RPMI7951 (cell line): ENCODE measurements at places on chromosomes 2 and 18. TPM values are rescaled to one million over a fixed set of nuclear protein-coding genes. Genes with fewer than 3 reads are reported as not detected.

GRCh38 chr18:32763293-32763692 is 9.5 kb downstream of the KLHL14 start:
- DNase-seq, result no peak

DNA sequence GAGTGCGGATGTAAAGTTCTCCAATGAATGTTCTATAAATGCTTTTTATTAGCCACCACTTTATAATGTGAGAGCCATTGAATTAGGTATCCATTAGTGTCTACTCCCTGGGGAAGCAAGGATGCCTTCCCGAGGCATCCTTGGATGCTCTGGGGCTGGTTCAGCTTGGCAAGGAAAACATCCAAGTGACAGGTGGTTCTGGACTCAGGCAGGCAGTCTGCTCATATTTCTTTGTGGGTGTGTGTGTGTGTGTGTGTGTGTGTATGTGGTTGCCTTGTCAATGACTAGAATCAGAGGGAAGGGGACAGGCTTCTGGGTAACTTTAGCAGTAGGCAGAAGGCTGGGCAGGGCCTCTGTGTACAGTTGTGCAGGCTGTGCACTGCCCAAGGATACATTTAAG is 149.2 kb downstream of the TSN start:
- DNase-seq, result peak; percentile 37

DNA sequence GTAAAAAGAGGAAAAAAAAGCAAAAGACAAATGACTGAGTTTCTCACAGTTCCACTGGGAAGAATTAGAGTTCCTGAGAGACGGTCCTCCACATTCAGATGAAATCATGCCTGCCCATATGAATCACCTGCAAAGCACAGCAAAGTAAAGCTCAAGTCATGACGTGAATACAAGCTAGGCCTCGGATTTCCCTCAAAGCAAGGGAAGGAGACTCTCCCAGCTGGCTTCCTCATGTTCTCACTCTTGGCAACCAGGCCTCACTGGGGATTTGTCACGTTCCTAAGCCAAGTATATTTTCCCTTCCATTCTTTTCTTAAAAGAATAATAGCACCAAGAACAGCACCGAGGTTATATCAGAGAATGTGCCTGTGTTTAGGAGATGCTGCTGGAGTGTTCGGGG is 47.0 kb downstream of the CYP27C1 start:
- DNase-seq, result peak; percentile 46

Gene UGT1A3
- total RNA-seq, result not detected in 2 replicates

DNA sequence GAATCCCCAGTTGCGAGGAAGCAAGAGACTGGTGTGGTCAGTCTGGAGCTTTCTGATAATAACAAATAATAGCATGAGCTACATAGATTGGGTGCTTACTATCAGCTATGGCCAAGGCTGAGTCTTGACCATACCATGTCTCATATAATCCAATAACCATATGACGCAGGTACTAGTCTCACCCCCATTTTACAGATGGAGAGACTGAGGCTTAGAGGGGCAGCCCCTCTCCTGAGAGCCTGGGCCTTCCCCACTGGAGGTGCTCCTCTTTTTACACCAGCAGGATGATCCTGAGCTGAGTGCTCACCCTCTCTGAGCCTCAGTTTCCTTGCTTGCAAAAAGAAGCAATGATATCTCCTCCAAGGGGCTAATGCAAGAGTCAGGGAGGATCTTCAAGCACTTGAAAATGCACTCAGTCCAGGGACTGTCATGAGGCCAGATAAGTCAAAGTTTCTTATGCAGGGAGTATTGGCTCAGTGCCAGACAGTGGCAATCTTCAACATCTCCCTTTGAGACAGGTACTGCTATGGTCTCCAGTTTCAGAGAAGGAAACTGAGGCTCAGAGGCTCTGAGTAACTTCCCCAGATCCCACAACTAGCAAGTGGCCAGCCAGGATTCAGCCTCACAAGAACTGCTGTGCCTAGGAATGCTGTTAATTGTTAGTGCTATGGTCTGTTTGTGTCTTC is 149.7 kb downstream of the TFCP2L1 start:
- DNase-seq, result no peak

Gene EVA1A
- 68.7 and 95.4 TPM in 2 replicates for total RNA-seq

- DNase-seq, result no peak
Measured at GRCh38 chr2:164934401-164935117, 20.8 kb downstream of the SLC38A11 start.

DNA sequence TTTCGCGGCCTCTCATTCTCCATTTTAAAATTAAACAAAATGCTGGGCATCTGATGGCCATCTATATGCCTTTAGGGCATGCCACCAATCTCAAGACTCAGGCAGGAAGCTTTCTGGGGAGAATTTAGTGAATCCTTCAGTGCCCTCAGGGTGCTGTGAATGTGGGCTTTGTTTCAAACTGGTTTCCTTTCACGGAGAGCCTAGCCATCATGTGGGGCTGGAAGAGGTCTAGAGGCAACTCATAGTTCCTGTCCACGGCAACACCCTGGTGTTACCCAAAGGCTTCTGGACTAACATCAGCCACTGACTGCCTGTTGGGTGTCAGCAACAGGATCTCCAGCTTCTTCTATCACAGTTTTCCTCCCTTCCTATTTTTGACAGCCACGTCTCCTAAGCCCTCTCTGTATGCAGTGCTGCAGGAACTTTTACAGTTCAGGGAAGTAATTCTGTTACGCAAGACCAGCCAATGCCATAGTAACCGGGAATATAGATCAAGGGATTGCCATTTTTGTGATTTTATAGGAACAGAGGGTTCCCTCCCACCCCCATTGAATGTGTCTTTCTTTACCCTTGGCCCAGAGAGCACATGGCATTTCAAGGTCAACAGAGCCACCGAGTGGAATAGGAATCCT is 7.9 kb upstream of the WDR33 start:
- peak; percentile 9 for DNase-seq

Gene GYPC
- total RNA-seq, result 185 and 192 TPM in 2 replicates

- no peak for DNase-seq
Measured at GRCh38 chr2:218289639-218290315, 2.5 kb downstream of the TMBIM1 start.

Gene LOXHD1
- total RNA-seq, result not detected in 2 replicates

DNA sequence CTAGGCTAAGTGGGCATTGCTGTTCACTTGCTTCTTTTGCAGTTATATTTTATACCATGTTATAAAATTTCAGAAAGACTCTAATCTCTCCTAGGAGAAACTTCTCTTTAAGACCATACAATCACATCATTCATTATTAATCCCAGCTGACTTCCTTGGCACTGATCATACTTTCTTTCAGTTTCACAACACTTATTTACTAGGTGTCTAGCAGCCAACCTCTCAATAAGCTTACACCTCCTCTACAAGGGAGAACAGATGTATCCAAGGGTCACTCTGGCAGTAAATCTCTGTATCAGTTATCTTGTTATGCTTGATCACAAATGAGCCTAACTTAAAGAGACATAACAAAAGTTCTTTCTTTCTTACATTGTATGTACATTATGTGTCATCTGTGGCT is 69.8 kb upstream of the EPB41L5 start:
- DNase-seq, result no peak

DNA sequence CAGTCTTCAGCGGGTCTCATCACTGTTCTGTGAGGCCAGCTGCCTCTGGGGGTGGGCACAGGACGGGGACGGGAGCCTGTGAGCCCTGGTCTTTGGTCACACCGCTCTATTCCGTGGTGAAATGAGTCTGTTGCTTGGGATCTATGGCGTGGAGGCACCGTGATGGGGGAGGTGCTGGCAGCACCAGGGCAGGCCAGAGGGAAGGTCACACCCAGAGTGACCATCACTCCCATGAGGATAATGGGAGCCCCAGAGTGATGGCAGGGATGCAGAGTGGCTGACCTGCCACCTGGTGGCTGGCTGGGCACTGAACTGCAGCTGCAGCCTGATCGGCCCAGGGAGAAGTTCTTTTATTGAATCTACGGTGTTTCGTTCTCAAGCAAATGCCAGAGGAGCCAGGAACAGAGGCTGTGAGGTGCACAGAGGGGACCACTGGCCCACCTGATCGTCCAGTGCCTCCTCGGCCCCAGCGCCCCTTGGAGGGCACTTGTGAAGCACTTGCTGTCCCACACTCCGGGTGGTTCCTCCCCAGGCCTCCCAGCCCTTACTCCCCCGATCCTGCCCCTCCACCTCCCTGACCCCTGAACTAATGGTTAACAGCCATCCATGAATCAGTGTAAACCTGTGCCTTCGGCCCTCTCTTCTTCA is 17.9 kb downstream of the KCNIP3 start:
- DNase-seq, result peak; percentile 83

- DNase-seq, result no peak
Measured at GRCh38 chr2:40085786-40086185, 306.7 kb upstream of the THUMPD2 start.

DNA sequence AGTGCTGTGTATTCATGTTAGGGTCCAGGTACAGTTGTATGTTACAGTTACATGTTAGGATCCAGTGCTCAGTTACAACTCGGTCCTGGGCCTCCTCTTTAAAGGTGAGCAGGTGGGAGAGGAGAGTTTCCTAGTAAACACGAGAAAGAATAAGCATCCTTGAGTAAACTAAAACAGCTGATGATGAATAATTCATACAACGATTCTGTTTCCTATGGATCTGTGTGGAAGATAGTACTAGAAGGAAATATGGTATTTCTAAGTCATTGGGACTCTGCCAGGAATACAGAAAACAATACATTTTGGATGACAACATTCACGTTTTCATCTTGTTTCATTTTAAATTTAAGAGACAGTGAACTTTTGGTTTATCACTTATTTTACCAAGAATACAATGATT is 29.5 kb downstream of the SNTG2 start:
- DNase-seq, result no peak

Gene CTNNA2
- not detected in 2 replicates for total RNA-seq

Gene GORASP2
- 41.4 and 49.5 TPM in 2 replicates for total RNA-seq

Gene CNGA3
- total RNA-seq, result not detected in 2 replicates

DNA sequence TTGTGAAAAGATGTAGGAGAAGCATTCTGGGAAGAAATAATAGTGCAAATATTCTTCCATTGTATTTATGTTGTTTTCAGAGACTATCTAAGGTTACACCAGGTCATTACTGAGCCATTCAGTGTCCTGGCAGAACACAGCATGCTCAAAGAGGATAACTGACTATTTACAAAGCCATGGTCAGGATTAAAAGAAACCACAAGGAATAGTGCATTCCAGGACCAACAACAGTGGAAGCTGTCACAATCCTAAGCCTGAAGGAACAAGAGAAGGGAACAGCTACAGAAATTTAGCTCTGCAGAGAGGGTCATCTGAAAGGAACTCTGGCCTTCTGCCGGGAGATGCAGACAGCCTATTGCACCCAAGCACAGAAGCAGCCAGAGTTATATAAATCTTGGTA is 116.7 kb downstream of the DSC3 start:
- DNase-seq, result no peak

GRCh38 chr18:80194874-80195570 is 52.3 kb downstream of the PARD6G start:
- DNase-seq, result no peak

Gene SCN9A
- total RNA-seq, result under 0.01 and 0.12 TPM in 2 replicates

DNA sequence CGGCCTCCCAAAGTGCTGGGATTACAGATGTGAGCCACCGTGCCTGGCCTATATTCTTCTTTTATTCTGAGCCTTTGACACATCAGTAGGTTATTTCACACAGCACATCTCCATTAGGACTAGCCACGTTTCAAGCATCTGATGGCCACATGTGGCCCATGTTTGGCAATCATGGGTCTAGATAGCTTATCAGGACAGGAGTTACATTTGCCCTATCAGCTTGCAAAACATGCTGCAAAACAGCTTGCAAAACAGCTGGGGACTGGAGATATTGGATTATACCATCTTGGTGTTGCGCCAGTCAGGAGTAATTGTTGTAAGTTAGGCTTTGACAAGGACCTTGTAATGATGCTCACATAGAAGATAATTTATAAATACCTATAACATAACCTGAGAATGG is 94.9 kb downstream of the GBX2 start:
- DNase-seq, result peak; percentile 7

Gene TTR
- total RNA-seq, result not detected in 2 replicates

DNA sequence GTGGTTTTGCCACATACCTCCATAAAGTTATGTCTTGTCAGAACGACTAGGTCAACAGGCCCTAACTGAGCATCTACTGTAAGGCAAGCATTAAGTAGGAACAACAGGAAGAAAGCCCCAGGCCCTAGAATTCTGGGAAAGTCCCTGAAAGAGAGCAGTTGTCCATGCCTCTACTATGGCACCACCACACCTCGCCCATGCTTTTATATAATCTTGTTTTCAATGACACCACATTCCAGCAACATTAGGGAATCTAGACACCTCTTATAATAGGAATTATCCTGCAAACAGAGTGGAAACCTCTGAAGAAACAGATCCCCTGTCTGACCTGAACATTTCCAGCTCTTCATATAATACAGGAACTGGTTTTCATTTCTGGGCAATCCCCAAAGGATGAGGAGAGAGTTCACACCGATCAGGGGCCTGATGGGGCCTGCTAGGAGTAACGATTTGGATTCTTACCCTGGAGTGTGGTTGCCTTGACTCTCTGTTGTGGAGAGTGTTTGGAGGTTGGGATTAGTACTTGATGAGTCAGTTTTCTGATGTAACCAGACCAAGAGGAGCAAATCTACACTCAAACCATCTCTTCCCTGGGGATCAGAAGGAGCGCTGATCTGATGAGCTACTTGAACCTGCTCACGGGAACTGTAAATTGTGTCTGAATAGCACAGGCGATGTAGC is 31.9 kb upstream of the CEP68 start:
- peak; percentile 82 for DNase-seq

DNA sequence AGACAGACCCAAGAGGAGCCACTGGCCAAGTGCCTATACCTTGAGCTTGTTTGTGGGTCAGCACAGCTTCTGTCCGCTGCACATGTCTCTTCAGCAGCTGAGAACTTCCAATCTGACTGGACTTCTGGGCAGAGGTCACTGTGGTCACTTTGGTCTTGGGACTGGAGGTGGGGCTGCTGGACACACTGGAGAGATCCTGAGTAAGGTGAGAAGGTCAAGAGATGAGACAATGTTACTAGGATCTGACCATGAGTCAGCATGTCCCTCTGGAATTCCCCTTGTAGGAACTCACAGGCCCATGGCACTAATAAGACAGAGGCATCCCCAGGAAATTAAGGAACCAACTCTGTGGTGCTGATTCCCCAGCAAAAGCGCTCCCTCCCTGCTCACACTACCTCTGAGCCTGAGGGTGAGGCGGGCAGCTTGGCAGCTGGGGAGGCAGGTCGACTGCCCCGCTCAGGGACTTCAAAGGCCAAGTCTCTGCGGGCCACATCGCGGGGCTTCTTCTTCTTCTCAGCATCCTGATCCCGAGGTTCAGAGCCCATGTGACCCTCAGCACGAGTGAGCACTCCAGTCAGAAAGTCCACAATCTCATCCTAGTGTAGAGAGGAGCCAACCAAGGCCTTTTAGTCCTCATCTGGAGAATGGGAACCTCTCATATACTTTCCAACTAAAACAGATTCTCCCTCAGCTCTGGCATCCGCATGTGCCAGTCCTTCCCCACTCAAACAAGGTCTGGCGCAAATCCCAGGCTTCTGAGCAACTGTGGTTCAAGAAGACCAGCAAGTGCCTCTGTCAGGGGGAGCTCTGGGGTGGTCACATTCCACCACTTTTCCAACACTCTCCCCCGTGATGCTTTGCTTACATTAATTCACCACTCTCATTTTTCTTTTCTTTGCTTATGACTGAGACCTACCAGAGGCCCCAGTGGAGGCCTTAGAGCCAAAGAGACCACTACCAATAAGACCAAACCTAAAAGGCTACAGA is 29.4 kb downstream of the KANSL3 start:
- DNase-seq, result peak; percentile 96

GRCh38 chr2:141508086-141508752 is 622.6 kb downstream of the LRP1B start:
- no peak for DNase-seq

GRCh38 chr18:37672932-37673595 is 107.5 kb upstream of the CELF4 start:
- DNase-seq, result no peak

Gene GALNT13
- total RNA-seq, result not detected in 2 replicates

- no peak for DNase-seq
Measured at GRCh38 chr18:42606886-42607495, 508.5 kb downstream of the RIT2 start.
